ENCODE measurements at places on chromosomes 3 and 15.

- no peak for DNase-seq
These were observed 7.1 kb downstream of the SLC25A26 start for GRCh38 chr3:66227915-66228314.

DNA sequence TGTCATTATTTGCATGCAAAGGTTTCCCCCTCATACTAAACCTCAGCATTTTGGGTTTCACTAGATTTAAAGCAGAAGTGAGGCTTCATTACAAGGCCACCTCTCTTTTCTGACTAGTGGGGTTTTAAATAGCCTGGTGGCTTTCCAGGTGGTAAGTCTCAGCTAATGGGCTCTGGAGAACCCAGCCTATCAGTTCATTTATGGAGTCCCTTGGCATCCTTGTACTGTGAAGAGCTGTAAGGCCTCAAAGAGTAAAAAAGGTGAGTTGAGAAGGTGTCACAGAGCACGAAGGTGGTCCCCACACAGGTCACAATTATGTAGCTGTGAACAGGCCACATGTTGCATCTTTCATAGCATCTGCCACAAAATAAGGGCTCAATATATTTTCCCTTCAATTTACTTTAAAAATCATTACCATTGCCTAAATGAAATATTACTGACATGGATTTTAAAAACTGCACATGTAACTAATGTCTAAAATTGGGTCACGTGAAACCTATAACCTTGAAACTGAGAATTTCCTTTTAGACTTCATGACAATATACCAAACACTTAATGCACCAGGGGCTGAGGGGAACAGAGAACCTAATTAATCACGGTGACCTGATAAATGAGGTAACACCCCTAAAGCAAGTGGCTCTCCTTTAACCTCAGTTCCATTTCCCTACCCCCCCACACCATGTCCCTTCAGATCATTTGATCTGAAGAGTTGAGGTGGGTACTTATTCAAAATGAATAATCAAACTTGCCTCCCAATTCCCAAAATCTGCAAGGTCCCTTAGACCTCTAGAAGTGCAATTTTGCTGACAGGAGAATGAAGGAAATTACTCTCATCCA lies 1.3 kb downstream of the NGLY1 start:
- DNase-seq, result no peak

- no peak for DNase-seq
These were observed 91.9 kb downstream of the LRRC3B start for GRCh38 chr3:26714485-26714884.

- no peak for DNase-seq
These were observed 209.3 kb downstream of the CD47 start for GRCh38 chr3:107881509-107881908.

GRCh38 chr15:26632500-26632899 lies 140.4 kb downstream of the GABRB3 start:
- DNase-seq, result no peak

DNA sequence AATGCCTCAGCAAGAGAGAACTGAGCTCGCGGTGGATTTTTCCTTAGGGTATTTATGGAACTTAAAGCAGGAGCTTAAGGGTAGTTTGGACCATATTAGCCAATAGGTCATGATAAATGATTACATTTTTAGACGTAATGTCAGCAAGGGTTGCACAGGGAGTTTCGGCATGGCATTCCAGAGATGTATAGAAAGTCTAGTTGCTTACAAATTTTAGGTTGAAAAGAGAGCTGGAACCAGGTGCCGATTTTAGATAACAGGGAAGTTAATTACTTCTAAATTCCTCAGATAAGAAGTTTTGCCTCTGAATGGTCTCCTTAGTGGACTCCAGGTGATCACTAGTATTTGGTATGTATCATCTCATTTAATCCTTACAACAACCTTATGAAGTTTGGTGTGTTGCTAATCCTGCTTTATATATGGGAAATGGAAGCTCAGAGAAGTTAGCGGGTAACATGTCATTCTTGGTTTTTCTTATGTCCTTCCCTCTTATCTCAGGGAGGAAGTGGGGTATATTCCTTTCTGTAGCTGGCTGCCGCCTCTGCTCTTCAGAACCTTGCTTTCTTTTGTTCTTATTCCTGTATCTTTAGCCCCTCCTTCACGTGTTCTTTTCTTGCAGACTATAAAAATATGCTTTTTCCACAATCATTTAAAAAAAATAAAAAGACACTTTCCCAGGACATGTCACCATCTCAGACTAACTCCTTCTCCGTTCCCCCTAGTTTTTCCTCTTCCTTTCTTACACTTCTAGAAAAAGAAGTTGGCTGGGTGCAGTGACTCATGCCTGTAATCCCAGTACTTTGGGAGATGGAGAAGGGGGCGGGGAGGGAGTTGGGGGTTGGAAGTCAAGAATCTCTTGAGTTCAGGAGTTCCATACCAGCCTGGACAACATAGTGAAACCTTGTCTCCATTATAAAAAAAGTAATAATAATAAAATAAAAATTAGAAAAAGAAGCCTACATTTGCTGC lies 25.7 kb downstream of the IQGAP1 start:
- DNase-seq, result no peak

DNA sequence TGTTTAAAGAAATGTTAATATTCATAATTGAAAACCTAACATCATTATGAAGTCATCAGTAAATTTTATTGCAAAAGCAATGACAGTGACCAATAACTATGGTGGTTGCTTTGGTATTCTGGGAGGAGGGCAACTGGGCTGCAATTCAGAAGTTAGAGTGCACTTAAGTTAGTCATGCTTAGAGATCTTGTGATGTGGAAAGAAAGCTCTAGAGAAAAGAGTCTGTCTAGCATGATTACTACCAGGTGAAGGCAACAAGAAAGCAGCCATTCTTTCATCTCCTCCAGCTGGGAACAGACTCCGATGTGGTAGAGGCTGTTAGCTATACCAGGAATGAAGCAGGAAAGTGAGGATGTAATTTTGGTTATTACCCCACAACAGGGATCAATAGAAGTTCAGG lies 625.6 kb downstream of the SI start:
- no peak for DNase-seq

- no peak for DNase-seq
These were observed 144.3 kb downstream of the EEFSEC start for GRCh38 chr3:128297401-128298138.

GRCh38 chr3:24498391-24498790 lies 3.7 kb upstream of the THRB start:
- no peak for DNase-seq

GRCh38 chr3:71562938-71563337 lies 20.6 kb downstream of the FOXP1 start:
- no peak for DNase-seq

GRCh38 chr3:129195731-129196256 lies 12.1 kb upstream of the CNBP start:
- DNase-seq, result no peak

- no peak for DNase-seq
These were observed 51.1 kb downstream of the IFT57 start for GRCh38 chr3:108171106-108171505.

DNA sequence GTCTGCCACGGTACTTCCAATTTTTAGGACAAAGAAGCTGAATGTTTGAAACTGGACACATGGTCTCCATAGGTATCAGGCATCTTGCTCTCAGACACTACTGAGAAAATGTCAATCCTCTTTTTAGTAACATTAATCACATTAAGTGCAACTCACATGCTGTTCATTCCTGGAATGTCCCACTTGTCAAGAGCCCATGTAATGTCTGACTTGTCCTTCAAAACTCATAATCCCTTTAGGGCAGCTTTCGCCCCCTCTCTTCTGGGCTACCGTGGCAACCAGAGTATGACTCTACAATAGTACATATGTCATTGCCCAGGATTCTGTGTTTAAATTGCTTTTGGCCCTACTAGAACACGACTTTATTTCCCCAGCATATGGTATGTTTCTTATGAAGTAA lies 12.3 kb downstream of the NUDT16 start:
- no peak for DNase-seq

DNA sequence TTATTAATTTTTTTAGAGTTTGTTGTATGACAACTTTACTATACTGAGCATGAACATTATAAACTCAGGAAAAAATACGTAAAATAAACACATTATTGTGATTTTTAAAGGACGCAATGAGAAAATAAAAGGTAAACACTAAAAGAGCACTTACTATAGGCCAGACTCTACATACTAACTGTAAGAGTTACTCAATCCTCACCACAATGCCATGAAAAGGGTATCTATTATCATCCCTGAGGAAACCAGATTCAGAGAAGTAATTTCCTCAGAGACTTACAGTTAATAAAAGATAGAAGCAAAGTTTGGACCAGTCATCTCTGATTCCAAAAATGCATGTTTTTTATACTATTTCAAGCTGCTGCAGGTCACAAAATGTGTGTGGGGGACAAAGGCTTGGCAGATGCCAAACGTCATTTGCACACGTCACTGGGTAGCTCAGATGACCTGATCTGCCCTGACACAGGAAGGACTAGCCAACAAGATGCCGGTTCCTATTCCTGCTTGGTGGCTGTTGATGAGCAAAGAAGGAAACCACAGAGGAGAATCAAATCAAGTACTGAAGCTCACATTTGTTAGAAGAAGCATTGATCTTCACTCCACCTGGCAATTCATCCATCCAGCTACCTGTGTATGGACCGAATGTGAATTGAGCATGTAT lies 42.3 kb downstream of the KLHL6 start:
- peak; percentile 15 for DNase-seq

DNA sequence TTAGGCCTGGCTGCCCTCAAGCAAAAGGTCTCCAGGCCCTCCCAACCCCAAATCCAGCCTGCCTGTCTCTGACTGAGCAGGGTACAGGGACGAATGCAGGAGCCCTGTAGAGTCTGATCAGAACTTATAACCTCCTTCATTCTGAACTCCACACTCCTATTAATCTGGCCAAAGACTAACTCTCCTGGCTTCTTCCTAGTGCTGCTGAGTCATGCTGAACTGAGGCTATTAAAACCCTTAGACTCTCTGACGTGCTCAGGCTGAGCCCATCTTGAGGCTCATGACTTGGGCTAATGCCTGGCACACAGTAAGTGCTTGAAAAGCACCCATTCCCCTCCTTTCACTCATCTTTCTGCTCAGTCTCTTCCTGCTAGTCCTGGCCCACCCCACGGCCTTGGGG lies 81.9 kb downstream of the NUP210 start:
- DNase-seq, result no peak

- DNase-seq, result no peak
These were observed 481.4 kb upstream of the CFAP20DC start for GRCh38 chr3:59531066-59531745.

DNA sequence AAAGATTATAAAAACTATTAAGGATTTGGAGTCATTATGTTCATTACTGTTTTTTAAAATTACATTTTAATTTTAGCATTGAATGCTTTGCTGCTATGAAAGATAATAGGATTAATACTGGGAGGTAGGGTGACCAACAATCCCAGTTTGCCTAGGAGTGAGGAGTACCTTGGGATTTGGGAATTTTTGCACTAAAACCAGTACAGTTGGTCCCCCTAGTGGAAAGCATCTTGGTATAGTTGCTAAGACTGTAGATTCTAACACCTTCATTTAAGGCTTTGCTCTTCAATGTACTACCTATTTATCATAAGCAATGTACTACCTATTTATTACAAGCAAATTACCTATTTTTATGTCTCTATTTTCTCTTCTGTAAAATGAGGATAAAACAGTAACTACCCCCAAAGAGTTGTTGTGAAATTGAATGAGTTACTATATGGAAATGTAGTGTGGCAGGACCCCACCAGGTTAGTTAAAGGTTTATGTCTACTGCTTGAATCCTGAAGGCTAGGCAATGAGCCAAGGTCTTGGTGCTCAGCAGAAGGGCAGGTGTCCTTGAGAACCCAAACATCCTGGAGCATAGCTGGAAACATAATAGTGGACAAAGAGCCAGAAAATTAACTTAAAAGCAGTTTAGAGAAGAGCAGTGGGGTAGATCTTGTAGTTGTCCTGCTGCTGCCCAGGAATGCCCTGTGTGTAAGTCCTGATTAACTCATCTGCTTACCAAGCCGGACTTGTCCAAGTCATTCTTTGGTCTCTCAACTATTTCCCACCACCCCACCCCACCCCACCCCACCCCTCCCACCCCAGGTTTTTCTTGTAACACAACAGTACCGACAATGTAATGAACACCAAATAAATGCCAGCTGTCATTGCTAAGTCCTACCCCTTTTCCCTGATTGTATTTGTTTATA lies 49.2 kb upstream of the NMD3 start:
- DNase-seq, result no peak

DNA sequence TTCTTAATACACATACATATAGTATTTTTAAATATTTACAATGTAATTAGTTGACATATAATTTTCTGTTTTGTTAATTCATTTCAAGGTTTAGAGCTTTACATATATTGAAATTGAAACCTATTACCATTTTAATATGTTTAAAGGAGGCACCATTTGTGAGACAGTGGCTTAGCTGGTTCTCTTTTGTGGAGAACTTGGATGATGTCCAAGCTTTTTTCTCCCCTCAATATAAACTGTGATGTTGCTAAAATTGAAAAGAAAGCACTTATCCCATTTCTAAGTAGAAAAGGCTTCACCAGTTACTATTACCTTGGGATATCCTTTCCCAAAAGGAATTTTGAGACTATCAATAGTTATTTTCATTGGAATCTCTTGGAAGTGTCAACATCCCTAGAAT lies 707.2 kb downstream of the NTRK3 start:
- no peak for DNase-seq

GRCh38 chr3:149534671-149535332 lies 60.3 kb downstream of the TM4SF4 start:
- DNase-seq, result no peak

DNA sequence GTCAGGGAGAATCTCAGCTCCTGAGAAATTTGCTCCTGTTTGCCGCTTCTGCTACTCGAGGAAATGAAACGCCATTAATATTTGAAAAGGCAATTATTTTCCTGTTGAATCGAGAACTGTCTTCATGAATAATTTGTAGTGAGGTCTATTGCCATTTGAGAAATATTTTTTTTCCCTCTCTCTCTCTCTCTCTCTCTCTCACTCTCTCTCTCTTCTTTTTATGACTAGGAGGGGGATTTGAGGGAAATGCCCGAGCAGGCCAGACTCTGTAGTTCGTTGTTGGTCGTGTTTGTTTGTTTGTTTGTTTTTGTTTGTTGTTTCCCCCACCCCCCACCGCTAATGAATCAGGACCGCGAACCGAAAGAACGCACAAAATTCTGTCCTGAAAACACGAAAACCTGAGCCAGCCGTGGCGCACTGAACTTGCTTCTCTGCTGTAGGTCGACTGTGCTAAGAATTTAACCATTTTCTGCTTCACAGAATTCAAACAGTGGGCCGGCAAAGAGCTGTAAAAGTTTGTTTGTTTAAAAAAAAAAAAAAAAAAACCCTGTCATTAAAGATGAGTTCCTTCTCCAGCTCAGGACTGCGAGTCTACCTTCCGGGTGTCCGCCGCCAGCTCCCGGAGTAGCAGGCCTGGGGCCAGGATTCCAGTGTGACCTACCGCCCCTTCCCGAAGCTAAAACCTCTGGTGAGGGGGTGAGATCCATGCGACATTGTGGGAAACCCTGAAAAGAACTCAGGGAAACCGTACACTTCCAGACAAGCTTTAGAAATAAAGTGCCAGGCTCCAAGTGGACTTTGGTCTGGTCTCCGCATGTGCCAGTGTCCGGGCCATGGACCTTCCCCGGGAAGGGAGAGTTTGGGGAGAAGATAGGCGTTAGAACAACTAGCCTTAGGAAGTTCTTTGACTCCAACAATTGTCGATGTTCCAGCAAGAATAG lies 12.1 kb downstream of the ZIC4 start:
- no peak for DNase-seq

Measured in stimulated activated CD8-positive, alpha-beta memory T cell treated with anti-CD3 and anti-CD28 coated beads, Interleukin-4, amount 100 ng/mL, for 24 hours (primary cell).